Prostate gland (tissue), 2 donors: ENCODE measurements at places on chromosomes 3 and 15. TPM values are rescaled to one million over a fixed set of nuclear protein-coding genes. Genes with fewer than 3 reads are reported as not detected.

- DNase-seq: no peak
These were observed 92.0 kb upstream of the IGF1R start for GRCh38 chr15:98556321-98556720.

DNA sequence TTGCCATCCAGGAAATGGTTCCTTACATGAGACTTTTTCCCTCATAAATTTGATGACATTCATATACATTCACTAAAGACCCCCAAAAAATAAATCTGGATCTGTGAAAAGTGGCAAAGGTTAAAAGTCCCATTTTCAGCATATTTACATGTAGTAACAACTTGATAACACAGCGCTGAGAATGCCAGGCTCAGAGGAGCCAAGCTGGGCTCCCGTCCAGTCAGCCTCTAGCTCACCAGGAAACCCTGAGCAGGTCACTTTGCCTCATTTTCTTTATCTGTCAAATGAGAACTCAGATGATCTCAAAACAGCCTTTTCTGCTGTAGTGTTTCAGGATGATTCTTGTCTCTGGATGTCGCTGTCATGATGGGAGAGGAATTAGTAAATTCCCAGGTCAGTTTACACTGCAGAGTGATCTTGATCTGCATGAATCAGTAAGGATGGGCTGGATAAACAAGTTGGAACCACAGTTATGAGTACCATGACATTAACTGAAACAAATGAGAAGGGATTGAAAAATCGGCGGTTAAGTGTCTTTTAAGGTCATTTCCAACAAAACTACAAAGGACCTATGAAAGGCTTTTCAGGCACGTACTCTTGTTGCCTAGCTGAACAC lies 82.8 kb downstream of the PPARG start:
- no peak for DNase-seq

GRCh38 chr3:102174832-102175374 lies 259.9 kb upstream of the ZPLD1 start:
- DNase-seq: no peak

Gene ILDR1
- total RNA-seq: 8.0 TPM
